CD4-positive, alpha-beta memory T cell (primary cell): ENCODE measurements at places on chromosomes 1 and 21. TPM values are rescaled to one million over a fixed set of nuclear protein-coding genes. Genes with fewer than 3 reads are reported as not detected.

SLC22A15 gene
- polyA plus RNA-seq = not detected

SMPDL3B gene
- not detected for polyA plus RNA-seq

SHISA4 gene
- polyA plus RNA-seq = 0.59 TPM

OPTC gene
- polyA plus RNA-seq = not detected

PLA2G2A gene
- polyA plus RNA-seq = not detected

ALDH4A1 gene
- polyA plus RNA-seq = 1.6 TPM

C1orf141 gene
- polyA plus RNA-seq = not detected

LRRIQ3 gene
- 3.3 TPM for polyA plus RNA-seq

PRELP gene
- not detected for polyA plus RNA-seq

SPAG17 gene
- polyA plus RNA-seq = not detected

KRTAP26-1 gene
- not detected for polyA plus RNA-seq

TMEM82 gene
- not detected for polyA plus RNA-seq

CRYAA gene
- polyA plus RNA-seq = not detected

LCE2C gene
- polyA plus RNA-seq = not detected

RGSL1 gene
- 0.07 TPM for polyA plus RNA-seq

XPR1 gene
- polyA plus RNA-seq = 6.5 TPM

PPIH gene
- polyA plus RNA-seq = 74.4 TPM

DNM3 gene
- polyA plus RNA-seq = 0.76 TPM

C1QA gene
- not detected for polyA plus RNA-seq

ACTL8 gene
- polyA plus RNA-seq = not detected

LCE1F gene
- polyA plus RNA-seq = not detected

F13B gene
- polyA plus RNA-seq = not detected

CLEC20A gene
- not detected for polyA plus RNA-seq

KRTAP10-4 gene
- polyA plus RNA-seq = not detected

SH2D5 gene
- not detected for polyA plus RNA-seq

ARHGEF16 gene
- not detected for polyA plus RNA-seq

S100A7 gene
- polyA plus RNA-seq = not detected

NOS1AP gene
- not detected for polyA plus RNA-seq

GUCA2A gene
- polyA plus RNA-seq = not detected

IGSF9 gene
- not detected for polyA plus RNA-seq

PLD5 gene
- polyA plus RNA-seq = not detected

NEXN gene
- 0.31 TPM for polyA plus RNA-seq

SLC2A5 gene
- not detected for polyA plus RNA-seq

SLC44A5 gene
- 1.0 TPM for polyA plus RNA-seq

IGSF21 gene
- not detected for polyA plus RNA-seq

CYYR1 gene
- not detected for polyA plus RNA-seq

BNIPL gene
- polyA plus RNA-seq = not detected

LGR6 gene
- 0.33 TPM for polyA plus RNA-seq

FAM177B gene
- polyA plus RNA-seq = 0.30 TPM

CLCA2 gene
- not detected for polyA plus RNA-seq

AGMAT gene
- polyA plus RNA-seq = 7.1 TPM

NCDN gene
- 13.4 TPM for polyA plus RNA-seq

PRAMEF15 gene
- not detected for polyA plus RNA-seq

KLHDC8A gene
- polyA plus RNA-seq = not detected
